ELR (cell line): ENCODE measurements at places on chromosomes 4 and X.

DNA sequence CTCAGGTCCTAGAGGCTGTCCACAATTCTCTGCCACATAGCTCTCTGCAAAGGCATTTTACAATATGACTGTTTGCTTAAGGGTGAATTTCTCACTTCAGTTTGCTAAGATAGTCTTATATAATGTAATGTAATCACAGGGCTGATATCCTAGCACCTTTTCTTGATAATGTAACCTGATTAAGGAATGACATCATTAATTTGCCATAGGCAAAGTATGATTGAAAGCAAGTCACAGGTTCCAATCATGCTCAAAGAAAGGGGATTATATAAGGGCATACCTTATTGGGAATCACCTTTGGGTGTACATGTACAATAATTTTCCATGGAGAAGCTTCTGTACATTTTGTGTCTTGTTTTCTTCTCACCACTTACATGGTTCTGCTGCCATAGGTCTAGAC is 18.9 kb downstream of the GNRHR start:
- no peak for DNase-seq

- no peak for DNase-seq
Measured at GRCh38 chr4:174429701-174430410, 92.4 kb downstream of the HPGD start.

GRCh38 chr4:40954088-40954668 is 204.4 kb downstream of the NSUN7 start:
- DNase-seq, result no peak

- DNase-seq, result peak; percentile 46
Measured at GRCh38 chrX:130916636-130917422, 13.8 kb upstream of the ENOX2 start.

- no peak for DNase-seq
Measured at GRCh38 chr4:113078066-113078465, 28.6 kb downstream of the ANK2 start.

DNA sequence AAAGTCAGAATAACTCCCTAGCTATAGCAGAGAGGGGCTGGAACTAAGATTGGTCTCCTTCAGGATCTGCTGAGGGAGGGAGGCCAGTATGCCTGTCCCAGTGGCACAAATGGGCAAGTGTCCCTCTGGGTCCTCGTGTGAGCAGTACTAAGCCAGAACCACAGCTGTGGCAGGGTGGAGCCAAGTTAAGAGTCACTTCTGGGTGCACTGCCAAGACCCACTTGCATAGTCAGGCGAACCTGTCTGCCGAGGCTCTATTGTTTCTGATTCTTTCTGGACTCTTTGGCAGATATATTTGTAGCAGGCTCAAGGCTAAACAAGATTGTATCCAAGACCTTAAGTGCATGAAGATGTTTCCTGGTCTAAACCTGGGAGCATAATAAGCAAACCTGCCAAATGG is 1123.7 kb upstream of the POU3F4 start:
- no peak for DNase-seq
